ENCODE measurements at places on chromosomes 1 and 21. TPM values are rescaled to one million over a fixed set of nuclear protein-coding genes. Genes with fewer than 3 reads are reported as not detected.

The HSD11B1 gene
- 49.6 TPM for total RNA-seq

The KIFAP3 gene
- total RNA-seq, result 17.9 TPM

The CD84 gene
- total RNA-seq, result not detected

The FALEC gene
- total RNA-seq, result not detected

The OR2L5 gene
- not detected for total RNA-seq

The CYP2J2 gene
- 1.1 TPM for total RNA-seq

The ATF3 gene
- 7.0 TPM for total RNA-seq

The UBXN10 gene
- total RNA-seq, result 0.24 TPM

The PER3 gene
- 4.9 TPM for total RNA-seq

The SPRR5 gene
- total RNA-seq, result not detected
